GF-D8 (cell line): ENCODE measurements at places on chromosomes 6 and 20.

- DNase-seq, result no peak
Measured at GRCh38 chr20:35489717-35490116, 34.3 kb downstream of the CEP250 start.

GRCh38 chr6:123770247-123770949, 33.3 kb upstream of the NKAIN2 start:
- DNase-seq, result no peak

- DNase-seq, result no peak
Measured at GRCh38 chr6:98546376-98546775, 288.0 kb upstream of the POU3F2 start.

DNA sequence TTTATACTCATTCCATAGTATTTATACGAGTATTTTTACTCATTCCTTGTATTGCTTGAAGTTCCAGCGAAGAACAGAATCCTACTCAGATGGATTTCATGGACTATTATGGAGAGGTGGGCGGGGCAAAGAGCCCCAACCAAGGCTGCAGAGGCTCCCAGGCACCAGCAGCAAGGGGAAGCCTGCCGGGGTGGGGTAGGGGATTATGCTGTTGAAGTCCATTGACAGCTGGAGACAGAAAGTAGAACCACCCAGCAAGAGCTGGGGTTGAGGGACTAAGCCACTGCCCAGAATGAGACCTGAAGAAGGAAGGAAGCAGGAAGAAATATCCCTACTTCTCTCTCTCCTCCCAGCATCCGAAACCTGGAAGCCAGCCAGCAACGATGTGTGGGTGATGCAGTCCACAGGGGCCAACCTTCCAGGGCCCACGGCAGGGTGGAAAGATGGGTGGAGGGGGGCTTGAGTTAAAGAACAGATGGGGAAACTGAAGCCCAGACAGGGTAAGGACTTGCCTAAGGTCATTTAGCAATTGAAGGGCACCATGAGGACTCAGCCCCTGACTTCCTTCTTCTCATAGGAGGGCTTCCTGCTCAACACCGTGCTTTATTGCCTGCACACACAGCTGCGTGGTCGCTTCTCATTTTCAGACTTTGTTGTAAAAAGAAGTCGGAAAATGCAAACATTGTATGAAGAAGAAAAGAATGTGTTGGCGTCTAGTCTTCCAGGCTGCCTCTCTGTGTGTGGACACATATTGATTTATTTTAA, 18.3 kb upstream of the GTSF1L start:
- peak; percentile 77 for DNase-seq

GRCh38 chr6:111087106-111087835, at the start of gene SLC16A10:
Gene SLC16A10, plus strand, starts transcription at chr6:111087503. Its CDS starts 250 bp downstream, at chr6:111087753.
- peak; percentile 72 for DNase-seq

DNA sequence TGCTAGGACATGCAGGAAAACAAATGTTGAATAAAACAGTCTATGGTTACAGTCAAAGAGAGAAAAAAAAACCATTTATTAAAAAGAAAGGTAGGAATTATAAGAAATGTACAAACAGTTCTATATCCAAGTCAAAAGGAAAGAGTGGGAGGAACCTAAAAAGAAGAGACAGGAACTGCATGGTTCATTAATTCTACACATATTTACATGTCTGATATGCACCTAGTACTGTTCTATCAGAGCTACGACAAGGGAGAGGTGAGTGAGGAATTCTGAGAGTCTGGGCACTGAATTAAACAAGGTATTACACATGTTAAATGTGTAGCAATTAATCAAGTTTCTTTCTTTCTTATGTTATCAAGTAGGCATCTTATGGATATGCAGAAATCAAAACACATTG, 41.9 kb downstream of the SYCP2 start:
- DNase-seq, result no peak

GRCh38 chr6:158831571-158831970, 12.4 kb upstream of the EZR start:
- DNase-seq, result no peak

GRCh38 chr20:58571693-58572427, 56.7 kb upstream of the APCDD1L start:
- DNase-seq, result no peak

DNA sequence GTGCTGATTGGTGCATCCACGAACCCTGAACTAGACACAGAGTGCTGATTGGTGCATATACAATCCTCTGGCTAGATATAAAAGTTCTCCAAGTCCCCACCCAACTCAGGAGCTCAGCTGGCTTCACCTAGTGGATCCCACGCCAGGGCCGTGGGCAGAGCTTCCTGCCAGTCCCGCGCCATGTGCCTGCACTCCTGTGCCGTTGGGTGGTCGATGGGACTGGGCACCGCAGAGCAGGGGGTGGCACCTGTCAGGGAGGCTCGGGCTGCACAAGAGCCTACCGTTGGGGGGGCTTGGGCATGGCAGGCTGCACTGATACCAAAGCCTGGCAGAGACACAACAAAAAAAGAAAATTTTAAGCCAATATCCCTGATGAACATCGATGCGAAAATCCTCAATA, 185.4 kb upstream of the ASCC3 start:
- DNase-seq, result no peak

DNA sequence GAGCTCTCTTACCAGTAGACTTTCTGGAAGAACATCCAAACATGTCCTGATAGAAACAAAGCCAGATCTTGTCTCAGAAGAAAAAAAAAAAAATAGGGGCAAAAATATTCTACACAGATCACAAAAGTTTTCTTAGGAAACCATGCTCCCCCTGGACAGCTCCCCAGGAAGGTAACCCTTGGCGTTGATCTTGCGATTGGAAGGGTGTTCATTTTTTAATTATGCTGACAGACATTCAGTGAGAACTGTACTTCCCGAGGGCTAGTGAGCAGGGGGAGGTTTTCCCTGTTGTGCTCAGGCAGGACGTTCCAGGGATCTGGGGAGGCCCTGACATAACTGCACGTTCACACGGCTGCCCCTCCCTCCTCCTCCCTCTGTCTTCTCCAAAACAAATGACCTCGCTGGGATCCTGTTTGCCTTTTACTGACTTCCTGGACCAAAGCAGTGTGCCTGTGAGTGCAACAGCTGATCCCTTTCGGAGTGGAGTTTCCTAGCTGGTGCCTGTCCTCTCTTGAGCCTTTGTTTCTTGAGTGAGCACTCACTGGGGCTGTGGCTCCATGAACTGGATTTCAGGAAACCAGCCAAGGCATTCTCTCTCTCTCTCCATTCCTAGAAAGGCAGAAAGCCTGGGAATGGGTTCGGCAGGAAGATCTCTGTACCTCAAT, 46.7 kb downstream of the MARCKS start:
- no peak for DNase-seq

GRCh38 chr6:159852877-159853276, 37.9 kb upstream of the MAS1 start:
- DNase-seq, result no peak

GRCh38 chr20:36549942-36550789, 8.8 kb downstream of the MYL9 start:
- DNase-seq, result no peak

DNA sequence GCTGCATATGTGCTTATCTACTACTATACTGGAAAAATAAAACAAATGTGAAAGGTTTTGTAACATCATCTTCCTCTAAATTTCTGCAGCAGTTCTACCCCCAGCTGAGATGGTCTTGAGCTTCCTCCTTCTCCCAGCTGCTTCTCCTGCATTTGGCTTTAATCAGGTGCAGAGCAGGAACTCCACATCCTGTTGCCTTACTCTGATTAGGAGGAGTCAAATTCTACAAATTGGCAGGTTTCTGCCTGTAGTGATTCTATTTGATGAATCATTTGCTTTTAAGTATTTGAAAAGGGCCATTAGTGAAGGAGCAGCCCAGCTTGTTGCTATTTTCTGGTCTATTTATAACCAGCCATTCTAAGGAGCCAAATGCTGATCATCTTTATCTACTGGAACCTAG, 224.5 kb downstream of the GMDS start:
- peak; percentile 85 for DNase-seq

DNA sequence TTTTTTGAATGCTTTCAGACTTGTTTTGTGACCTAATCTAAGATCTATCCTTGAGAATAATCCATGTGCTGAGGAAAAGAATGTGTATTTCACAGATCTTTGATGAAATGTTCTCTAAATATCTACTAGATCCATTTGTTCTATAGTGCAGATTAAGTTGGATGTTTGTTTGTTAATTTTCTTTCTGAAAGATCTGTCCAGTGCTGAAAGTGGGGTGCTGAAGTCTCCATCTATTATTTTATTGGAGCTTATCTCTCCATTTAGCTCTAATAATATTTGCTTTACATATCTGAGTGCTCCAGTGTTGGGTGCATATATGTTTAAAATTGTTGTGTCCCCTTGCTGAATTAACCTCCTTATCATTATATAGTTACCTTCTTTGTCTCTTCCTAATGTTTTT, 303.6 kb downstream of the HTR1B start:
- DNase-seq, result no peak

DNA sequence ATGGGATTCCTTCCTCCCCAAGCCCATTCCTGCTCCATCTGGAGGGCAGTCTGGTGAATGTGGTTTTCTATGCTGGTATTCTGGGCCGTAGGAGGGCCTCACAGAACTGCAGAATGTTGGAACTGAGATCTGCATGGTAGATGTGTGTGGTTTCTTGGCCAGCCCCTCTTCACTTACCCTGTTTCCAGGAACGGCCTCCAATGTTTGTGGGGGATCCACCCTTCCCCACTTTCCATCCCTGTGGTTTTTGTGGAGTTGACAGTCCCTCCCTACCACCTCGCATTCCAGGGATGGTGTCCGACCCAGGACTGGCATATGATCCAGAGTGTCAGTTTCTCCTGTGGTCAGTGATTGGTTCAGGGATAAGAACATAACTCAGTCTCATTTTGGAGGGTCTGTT, 26.7 kb upstream of the TMEM14A start:
- no peak for DNase-seq

GRCh38 chr6:120363429-120363828, 970.9 kb downstream of the TBC1D32 start:
- DNase-seq, result no peak

DNA sequence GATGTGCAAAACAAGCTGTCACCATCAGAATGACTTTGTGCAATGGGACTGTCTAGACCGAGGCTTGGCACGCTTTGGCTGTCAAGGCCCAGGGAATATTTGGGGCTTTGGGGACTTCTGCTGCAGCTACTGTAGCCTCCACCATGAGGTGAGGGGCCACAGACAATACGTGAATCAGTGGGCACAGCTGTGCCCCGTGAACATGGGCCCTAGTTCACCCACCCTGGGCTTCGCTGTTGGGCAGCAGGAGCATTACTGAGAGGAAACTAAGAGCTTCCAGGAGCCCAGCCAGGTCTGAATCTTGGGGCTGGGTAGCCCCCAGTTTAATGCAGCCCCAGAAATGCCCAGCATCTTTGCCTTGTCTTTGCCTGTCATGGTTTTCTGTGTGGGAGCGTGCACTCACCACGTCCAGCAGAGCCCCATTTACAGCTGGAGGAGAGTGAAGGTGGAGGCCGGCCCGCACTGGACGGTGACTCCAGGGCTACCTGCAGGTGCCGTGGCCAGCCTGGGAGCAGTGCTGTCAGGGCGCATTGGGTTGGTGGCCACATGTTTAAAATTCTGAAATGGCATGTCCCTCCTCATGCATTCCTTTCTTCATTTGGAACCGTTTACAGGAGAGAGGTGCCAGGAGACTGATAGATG, 34.7 kb downstream of the DUSP22 start:
- DNase-seq, result no peak

GRCh38 chr20:37194621-37195417, 15.5 kb upstream of the MROH8 start:
- peak; percentile 95 for DNase-seq

- no peak for DNase-seq
Measured at GRCh38 chr6:156698239-156699016, 78.8 kb upstream of the ARID1B start.

DNA sequence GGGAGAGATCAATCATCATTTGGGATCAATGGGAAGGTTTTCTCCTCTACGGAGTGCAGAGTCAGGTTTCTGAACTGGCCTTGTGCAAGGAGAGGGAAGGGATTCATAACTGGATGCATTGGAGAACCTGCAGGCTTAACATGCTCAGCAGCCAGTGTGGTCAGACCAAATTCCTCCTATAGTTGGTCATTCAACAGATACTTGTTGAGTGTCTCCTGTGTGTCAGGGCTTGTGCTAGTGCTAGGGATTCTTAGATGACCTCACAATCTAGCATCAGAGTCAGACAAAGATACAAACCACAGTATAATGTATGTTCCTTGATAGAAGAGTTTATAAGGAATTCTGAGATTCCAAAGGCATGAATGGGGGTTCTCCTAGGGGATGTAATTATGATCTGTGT, 23.9 kb downstream of the RALY start:
- no peak for DNase-seq

DNA sequence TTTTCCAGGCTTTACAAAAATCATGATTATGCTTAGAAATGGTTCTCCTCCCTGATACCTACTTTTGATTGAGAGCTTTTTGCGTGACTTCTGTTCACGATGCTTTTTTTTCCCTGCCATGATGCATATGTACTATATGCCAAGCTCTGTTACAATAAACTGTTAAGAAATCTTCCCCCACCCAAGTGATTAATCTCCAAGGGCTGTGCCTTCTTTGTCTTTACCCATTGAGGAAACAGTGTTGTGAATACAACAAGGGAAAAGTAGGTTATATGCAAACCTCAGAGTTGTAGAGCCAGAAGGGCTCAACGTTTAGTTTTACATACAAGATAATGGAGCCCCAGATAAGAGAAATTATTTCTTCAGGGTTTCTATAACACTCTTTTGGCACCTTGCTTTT, 34.1 kb upstream of the MYLK2 start:
- no peak for DNase-seq

- no peak for DNase-seq
Measured at GRCh38 chr6:22350109-22350508, 53.3 kb upstream of the PRL start.

- no peak for DNase-seq
Measured at GRCh38 chr20:58719258-58719657, 26.7 kb downstream of the NPEPL1 start.

DNA sequence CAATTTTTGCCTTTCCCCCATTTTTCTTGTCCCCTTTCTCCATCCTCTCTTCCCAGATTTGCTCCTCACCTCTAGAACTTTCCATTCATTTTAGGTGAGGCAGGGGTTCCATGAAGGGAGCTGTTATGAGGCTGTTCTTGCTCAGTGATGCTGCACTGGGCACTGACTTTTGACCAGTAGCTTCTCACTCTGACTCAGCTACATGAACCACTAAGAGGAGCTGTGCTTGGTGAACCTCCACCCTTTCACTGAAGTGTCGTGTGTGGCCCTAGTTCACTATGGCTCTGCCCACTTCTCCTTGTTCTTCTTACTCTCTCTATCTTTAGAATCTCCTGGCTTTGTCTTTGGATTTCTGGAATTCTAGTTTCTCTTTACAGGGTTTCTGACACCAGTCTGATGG, 307.1 kb upstream of the RNF24 start:
- no peak for DNase-seq
